ENCODE measurements at places on chromosomes 3 and 15. TPM values are rescaled to one million over a fixed set of nuclear protein-coding genes. Genes with fewer than 3 reads are reported as not detected.
A peak's percentile ranks its signal among the peaks of the same experiment; 100 is the strongest.

The MESP2 gene
- total RNA-seq = not detected

The SLC38A3 gene
- total RNA-seq = 2.0 TPM

The IL17RD gene
- 31.0 TPM for total RNA-seq

The BCL2A1 gene
- 0.82 TPM for total RNA-seq

The TEX55 gene
- not detected for total RNA-seq

The IGDCC3 gene
- 6.9 TPM for total RNA-seq

The HAUS2 gene
- total RNA-seq = 60.7 TPM

The LSMEM2 gene
- 0.82 TPM for total RNA-seq

The SKOR1 gene
- 0.41 TPM for total RNA-seq

The POPDC2 gene
- total RNA-seq = 0.82 TPM

The GASK1A gene
- 4.5 TPM for total RNA-seq

The TGFBR2 gene
- total RNA-seq = 4.5 TPM

The GOLGA8O gene
- under 0.01 TPM for total RNA-seq

The ARNT2 gene
- total RNA-seq = 43.2 TPM

The RAD51 gene
- total RNA-seq = 0.82 TPM

The SPTSSB gene
- 3.3 TPM for total RNA-seq

The PLIN1 gene
- total RNA-seq = under 0.01 TPM

The BNC1 gene
- total RNA-seq = 0.41 TPM

DNA sequence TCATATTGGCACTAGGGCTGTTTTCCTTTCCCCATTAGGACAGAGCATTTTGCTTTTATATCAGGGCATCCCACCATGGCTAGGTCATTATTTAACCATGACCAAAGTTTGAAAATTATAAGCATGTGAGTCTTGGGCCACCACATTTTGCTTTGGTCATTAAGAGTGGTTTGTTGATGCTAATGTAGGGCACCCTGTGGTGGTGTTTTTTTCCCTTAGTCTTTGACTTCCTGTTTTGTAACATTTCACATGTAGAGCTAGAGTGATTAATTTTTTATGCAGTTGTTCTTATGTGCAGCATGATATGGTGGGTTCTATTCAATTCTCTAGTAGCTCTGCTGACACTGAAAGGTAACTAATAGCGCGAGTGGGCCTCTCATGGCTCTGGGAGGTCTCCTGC, 249.6 kb upstream of the ROBO1 start:
- DNase-seq = no peak

DNA sequence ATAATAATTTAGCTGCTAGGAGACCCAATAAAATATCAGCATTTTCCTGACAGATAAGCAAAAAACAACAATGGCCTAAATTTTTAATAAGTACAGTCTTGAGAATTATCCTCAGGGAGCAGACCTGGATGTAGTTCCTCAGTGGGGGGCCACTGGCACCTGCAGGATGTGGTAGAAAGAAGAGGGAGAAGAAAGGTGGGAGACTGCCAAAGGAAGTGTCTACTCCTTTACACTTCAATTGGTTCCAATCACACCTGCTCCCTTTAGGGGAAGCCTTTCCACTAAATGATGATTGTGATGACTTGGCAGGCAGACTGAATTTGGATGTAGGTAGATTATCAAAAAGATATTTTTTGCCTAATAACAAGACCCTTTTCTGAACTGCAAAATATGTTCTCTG, 353.0 kb upstream of the SATB1 start:
- no peak for DNase-seq

- peak; percentile 38 for DNase-seq
Measured at GRCh38 chr3:66372681-66373350, 128.0 kb downstream of the LRIG1 start.

- no peak for DNase-seq
Measured at GRCh38 chr3:165192610-165193192, 3.5 kb downstream of the SLITRK3 start.

- peak; percentile 55 for DNase-seq
Measured at GRCh38 chr3:196219194-196219969, 3.0 kb downstream of the SLC51A start.

DNA sequence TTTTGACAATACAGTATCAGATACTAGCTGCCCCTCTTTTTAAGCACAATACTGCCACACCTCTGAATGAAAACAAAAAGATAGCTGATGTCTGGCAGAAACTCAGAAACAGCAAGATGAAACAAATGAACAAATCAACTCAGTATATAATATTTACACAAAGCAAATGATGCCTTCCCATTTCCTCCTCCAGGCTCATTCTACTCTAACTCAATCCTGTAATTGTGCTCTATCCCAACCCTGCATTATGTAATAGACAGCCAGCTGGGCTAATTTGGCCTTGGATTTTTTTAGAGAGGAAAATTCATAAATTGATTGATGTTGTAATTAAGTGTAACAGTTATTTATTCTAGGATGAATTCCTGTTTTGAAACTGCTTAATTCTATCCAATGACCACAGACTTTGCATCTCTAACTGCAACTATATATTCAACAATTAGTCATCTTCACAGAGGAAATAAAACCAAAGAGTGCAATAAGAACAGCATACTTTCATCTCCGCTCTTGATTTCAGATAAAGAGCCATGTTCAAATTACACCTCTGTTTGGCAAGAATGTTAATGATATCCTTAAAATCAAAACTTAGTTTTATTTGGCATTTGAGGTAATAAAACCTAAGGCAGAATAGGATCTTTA, 6.1 kb downstream of the ATG3 start:
- DNase-seq = no peak

- no peak for DNase-seq
Measured at GRCh38 chr3:42101048-42101447, 9.9 kb downstream of the TRAK1 start.

DNA sequence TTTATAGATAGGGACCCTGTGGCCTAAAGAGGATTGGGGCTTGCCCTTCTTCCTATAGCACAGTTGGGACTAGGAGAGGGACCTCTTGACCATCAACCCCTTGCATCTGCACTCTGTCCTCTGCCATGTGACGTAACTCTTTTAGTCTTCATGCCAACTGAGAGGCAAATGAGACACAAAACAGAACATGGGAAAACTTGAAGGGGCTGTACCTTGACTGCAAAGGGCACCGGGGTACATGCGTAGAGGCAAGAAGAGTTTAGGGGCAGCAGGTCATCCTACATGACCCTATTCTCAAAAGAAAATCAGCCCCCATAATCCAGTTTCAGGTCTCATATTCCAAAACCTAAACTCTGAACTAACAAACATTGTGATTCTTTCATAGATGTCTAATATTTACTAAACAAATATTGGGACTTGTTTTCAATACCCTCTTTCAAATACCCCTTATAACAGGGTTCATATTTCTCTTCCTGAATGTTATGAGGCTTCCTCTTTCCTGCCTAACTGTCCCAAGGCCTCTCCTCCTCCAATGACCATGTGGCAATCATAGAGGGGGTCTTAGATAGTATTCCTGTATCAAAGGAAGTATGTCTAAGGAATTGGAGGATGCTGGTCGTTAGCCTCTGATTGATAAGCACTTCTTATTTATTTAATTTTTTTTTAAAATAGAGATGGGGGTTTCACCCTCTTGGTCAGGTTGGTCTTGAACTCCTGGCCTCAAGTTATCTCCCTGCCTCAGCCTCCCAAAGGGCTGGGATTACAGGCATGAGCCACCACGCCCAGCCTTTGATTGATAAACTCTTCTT, 20.6 kb downstream of the ACKR2 start:
- DNase-seq = no peak

GRCh38 chr15:90230071-90230494, 3.7 kb downstream of the CIB1 start:
- peak; percentile 39 for DNase-seq

GRCh38 chr3:139676632-139677387, 962 bp downstream of the NMNAT3 start:
- DNase-seq = no peak

DNA sequence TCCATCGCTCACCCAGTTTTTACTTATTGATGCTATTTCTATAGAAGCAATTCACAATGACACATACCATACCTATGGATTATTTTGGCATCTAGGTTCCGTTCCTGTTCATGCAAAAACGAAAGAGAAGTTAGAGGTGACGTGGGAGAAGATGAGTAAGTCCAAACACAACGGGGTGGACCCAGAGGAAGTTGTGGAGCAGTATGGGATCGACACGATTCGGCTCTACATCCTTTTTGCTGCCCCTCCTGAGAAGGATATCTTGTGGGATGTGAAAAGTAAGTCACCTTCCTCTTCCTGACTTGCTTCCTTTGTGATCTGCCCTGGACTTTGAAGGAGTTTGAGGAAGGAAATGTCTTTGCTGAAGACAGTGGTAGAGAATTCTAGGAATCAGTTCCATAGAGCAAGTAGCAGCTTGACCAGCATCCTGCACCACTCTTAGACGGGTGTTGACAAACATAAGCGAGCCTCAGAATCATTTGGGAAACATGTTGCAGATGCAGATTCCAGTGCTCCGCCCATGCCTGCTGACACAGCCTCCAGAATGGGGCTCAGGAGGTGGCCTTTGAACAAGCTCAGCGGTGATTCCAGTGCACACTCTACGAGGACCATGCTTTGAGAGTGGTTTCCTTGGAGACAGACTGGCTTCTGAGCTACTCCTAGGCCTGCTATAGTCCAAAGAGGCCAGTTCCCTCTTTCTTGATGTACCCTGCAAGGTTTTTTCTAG, 78.4 kb upstream of the LIMD1 start:
- DNase-seq = no peak

DNA sequence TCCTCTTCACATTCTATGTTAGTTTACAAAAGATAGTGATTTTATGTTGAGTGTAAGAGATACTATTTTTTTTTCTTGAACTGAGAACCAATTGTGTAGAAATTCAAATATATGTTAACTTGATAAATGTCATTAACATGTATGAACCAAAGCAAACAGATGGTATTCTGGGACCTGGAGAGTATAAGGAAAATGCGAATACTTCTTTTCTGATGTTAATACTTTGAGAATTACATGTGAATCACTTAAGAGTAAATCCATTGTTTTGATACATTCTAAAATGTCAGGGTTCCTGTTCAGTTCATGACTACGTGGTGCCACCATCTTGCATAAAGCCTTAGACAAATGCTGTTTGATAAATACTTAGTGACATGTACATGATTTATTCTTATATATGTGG, 541.3 kb downstream of the FGF12 start:
- DNase-seq = no peak

GRCh38 chr3:46285931-46286619, 43.8 kb downstream of the CCR3 start:
- DNase-seq = no peak

GRCh38 chr15:80490431-80490990, 86.3 kb downstream of the ARNT2 start:
- no peak for DNase-seq

DNA sequence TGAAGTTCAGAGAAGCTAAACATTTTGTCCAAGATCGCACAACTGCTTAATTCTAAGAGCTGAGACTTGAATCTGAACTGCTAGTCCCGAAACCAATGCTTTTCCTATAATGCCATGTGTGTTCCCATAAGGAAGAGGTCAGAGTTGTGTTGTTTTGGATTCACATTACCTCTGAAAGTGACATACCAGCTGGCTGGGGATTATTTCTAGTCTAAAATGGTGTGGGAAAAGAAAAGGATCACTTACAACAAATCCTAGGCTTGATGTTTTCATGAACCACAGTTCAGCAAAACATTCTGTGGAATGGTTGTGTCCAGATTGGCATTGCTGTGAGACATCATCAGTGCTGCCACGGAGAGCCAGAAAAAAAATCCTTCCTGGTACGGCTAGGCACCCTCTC, 35.0 kb upstream of the LRRC3B start:
- no peak for DNase-seq

DNA sequence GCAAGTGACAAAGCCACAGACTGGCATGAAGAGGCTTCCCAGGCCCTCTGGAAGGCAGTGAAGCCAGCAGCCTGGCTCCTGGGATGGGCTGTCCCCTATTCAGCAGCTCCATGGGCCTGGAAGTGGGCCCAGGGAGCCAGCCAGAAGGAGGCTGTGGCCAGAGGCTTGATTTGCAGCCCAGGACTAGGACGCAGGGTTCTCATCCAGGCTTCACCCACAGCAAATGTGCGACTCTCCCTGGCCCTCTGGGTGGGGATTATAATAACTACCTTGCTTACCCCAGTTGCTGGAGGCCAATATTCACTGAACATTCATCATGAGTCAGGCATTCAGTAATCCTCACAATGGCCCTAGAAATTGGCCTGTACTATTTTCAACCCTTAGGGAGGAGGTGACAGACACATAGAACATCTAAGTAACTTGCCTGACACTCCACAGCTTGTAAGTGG, 24.6 kb upstream of the SRP14 start:
- DNase-seq = no peak

GRCh38 chr3:36394176-36394575, 13.9 kb downstream of the STAC start:
- DNase-seq = no peak

GRCh38 chr3:168973206-168973605, 690.3 kb downstream of the MECOM start:
- no peak for DNase-seq

DNA sequence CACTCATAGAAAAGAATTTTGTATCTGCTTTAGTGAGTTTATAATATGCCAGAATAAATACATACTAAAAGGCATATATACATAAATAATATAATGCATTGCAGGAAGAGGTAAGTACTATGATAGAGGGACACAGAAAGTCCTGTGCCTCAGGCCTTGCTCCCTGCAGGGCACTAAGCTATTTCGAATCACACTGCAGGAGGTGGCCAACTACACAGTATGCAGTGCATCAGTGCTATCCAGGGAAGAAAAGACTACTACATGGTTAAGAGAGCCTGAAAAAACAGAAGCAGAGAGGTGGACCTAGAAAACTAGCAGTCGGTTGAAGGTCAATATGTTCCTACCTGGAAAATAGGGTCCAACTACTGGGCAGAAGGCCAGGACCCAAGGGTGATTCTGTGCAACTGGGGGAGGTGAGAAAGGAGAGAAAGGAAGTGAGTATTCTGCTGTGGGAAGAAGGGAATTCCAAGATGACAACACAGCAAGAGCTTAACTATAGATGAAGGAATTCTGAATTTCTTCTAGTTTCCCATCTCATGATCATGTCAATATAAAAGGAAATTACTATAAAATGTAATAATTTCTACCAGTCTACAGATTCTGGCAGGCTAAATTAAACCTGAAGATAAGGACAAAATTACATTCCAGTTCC, 218.0 kb downstream of the ZBTB20 start:
- no peak for DNase-seq

DNA sequence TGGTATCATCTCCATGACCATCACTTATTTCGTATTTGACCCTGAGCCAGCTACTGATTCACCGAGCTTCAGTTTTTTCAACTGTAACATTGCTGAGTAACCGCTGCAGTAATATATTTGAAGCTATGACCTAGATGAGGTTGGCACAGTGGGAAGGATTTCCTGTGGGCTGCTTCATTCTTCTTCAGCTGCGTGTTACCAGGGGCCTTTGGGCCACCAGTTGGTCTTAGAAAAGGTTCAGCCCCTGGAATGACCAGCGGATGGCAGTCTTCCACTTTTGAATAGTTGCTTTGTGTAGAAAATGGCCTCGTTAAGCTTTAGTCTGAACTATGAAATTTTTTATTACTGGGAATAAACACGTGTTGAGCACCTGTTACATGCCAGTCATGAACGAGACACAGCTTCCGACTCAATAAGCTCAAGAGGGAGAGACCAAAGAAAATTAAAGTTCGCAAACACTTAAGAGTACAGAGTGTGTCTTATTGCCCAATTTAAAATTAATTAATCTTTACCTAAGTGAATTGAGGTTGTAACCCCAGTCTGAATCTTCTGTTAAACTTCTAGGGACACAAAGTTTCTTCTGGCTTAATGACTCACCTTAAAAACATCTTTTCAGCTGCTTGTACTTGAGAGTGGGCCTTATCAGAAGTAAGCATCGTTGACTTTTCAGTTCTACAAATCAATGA, 57.6 kb upstream of the NR2E3 start:
- DNase-seq = peak; percentile 27
